ENCODE measurements at places on chromosomes 2 and 18.
A peak's percentile ranks its signal among the peaks of the same experiment; 100 is the strongest.

DNA sequence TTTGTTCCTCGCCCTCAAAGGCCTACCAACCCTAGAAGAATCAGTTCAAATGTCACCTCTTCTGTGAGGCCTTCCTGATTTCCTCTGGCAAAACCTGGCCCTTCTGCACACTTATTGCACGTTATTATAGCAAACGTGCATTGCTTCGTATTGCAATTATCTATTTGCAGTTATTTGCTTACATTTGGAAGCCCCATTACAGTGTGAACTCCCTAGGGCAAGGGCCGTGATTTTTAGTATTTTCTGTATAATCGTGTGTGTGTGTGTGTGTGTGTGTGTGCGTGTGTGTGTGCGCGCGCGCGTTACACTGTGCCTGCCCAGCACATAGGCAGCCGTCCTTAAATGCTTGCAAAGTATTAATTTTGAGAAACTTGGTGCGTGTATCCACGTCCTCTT lies 460 bp upstream of the SEMA4F start:
- peaks cover 32% of the 10 kb centered on the region for H3K27me3 ChIP-seq
- peak overlapping the region; percentile 63 for H3K4me3 ChIP-seq
- no peak overlapping the region for H3K27ac ChIP-seq
- no peaks in the 10 kb centered on the region for H3K4me1 ChIP-seq
- no peak for DNase-seq
- H3K36me3 ChIP-seq: no peaks in the 10 kb centered on the region

DNA sequence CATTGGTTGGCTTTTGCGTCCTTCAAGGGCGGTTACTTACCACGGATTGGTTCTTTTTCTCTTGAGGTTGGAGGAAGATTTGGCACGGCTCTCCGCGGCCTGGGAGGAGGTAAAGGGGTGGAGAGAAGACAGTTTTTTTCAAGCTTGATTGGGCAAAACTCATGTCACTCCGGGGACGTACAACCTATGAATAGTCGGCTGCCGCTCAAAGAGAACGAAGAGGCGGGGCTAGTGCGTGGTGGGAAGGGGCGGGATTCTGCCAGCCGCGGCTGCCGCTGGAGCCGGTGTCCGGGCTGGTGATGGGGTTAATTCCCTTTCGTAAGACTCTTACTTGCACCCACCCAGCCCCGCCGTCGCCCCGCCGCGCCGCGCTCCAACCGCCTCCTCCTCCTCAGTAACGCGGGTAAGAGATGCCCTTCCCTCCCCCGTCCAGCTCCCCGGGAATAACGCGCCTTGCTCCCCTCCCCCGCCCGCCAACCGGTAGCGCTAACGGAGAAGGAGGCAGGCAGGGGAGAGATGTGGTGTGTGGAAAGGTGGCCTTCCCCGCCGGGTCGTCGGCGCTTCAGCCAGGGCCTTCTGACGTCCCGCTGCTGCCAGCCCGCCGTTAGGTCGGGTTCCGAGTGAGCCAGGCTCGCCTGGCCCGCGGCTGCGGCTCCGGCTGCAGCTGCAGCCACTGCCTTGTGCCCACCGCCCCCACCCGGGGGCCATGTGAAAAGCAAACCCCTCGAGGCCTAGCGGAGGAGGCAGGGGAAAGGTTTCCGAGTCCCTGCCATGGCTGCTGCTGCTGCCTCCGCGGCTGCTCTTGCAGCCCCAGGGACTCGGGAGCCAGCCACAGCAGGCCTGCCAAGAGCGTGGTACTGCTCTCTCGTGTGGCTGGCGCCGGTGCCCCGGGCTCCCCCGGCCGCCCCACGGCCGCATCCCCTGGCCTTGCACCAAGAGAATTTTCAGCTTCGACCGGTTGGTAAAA lies at the start of gene R3HDM1:
Gene R3HDM1 (plus strand): TSS at position 254 of the 967 bp plus-strand sequence. CDS start 73,362 bp downstream, outside the sequence.
- peaks cover 8% of the 10 kb centered on the region for H3K4me1 ChIP-seq
- peak within 1 kb of the TSS; percentile 69 for H3K4me3 ChIP-seq
- H3K27me3 ChIP-seq: no peaks in the 10 kb centered on the region
- no peaks in the 10 kb centered on the region for H3K36me3 ChIP-seq

GRCh38 chr2:239150125-239151011 lies 250.5 kb downstream of the HDAC4 start:
- H3K27me3 ChIP-seq: no peaks in the 10 kb centered on the region
- no peak overlapping the region for H3K4me3 ChIP-seq
- no peak overlapping the region for H3K27ac ChIP-seq
- no peaks in the 10 kb centered on the region for H3K36me3 ChIP-seq

DNA sequence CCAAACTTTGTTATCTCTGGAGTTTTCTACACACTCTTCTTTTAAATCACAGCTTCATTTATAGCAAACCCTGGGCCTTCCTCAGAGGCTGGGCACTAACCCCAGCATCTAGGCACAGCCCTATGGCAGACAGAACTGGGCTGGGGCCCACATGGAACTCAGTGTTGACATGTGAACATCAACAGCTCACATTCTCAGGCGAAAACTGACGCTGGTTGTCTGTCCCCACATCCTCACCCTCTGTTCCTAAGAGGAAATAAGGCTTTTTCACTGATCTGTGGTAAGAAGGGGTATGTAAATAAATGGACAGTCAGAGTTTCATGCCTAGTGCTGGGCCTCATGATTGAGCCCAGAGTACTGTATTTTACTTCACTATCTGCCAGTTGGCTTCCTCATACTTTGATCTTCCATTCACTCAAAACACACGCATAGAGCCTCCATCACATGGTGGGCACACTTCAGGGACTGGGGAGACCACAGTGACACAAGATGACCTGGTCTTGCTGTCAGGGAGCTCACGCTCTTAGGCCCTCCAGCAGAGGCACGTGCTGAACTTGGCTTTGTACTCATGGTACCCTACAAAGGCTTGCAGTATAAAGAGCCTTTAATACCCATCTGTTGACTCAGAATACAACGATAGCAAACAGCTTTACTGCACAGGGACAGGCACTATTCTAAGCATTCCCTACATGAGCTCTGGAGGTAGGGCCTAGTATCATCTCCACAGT lies 43.0 kb downstream of the EFEMP1 start:
- DNase-seq: no peak
- H3K27me3 ChIP-seq: no peaks in the 10 kb centered on the region
- H3K4me3 ChIP-seq: no peak overlapping the region
- no peaks in the 10 kb centered on the region for H3K4me1 ChIP-seq
- H3K36me3 ChIP-seq: no peaks in the 10 kb centered on the region
